Globus pallidus (tissue), 1 donor: ENCODE measurements at places on chromosomes 2 and 18.

GRCh38 chr2:165203689-165204559 is at the start of gene SCN3A:
Gene SCN3A, minus strand, starts transcription at chr2:165204050. Its CDS starts 27,656 bp downstream, at chr2:165176394.
- DNase-seq: peak; percentile 35

GRCh38 chr2:102677244-102678215 is 58.2 kb downstream of the SLC9A2 start:
- DNase-seq: no peak

DNA sequence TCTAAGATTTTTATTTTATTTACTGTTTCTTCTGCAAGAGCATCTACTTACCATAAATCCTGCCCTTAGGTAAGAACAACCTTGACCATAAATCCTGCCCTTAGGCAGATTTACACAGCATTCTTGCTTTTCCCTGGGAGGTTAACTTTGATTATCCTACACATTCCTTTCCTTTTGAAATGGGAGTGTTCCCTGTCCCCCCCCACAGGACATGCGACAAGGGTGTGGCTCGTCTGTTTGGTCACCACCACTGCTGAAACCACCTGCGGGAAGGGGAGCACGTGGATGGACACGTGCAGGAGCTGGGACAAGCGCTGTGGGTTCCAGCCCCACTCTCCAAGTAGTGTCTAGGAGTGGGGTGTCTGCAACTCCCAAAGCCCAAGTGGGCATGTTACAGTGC is 239.3 kb upstream of the SP5 start:
- DNase-seq: no peak

- DNase-seq: no peak
Observed at GRCh38 chr2:27263287-27264252, 723 bp upstream of the SLC30A3 start.

DNA sequence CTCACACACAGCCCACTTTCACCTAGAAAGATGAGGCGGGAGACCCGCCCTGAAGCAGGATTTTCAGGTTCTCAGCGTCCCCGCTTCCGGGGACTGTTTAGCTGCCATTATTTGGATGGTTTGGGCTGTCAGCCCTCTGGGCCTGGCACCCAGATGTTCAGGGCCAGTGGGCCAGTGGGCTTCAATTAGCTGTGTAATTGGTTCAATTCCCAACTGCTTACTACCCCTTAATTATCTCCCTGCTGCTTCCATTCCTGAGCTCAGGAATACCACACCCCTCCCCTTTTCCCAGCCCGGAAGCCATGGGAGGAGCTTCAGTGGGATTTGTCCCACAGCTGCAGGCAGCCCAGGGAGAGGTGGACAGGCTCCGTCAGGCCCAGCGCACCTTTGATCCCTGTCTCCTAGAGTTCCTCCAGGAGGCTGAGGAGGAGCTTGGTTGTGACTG is 114.1 kb upstream of the MYCN start:
- no peak for DNase-seq

GRCh38 chr2:216678098-216678465 is 17.3 kb downstream of the IGFBP5 start:
- DNase-seq: no peak

- DNase-seq: no peak
Observed at GRCh38 chr2:47779426-47779790, 3.5 kb upstream of the MSH6 start.

DNA sequence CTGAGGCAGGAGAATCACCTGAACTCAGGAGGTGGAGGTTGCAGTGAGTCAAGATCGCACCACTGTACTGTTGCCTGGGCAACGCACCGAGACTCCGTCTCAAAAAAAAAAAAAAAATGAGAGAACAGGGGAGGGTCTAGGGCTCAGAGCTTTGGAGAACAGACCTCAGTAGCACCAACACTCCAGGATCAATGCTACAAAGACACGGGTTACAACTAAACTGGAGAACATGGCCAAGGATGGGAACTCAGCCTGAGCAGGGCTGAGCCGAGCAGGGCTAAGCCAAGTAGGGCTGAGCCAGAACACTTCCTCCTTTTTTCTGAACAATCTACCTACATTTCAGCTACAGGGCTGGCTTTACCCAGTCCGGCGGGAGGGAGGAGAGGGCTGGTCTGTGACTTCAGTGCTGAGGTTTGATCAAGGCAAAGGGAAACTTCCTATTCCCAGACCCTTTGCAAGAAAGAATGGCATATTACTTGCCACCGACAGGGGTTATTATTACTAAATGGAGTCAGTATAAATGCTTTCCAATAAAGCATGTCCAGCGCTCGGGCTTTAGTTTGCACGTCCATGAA is 2.9 kb upstream of the CASP8 start:
- peak; percentile 34 for DNase-seq

GRCh38 chr2:236874866-236875481 is 210.7 kb upstream of the COPS8 start:
- no peak for DNase-seq
